ENCODE measurements at places on chromosomes 4 and X.

- no peak for DNase-seq
These were observed 390.1 kb downstream of the PDGFC start for GRCh38 chr4:156581282-156582063.

DNA sequence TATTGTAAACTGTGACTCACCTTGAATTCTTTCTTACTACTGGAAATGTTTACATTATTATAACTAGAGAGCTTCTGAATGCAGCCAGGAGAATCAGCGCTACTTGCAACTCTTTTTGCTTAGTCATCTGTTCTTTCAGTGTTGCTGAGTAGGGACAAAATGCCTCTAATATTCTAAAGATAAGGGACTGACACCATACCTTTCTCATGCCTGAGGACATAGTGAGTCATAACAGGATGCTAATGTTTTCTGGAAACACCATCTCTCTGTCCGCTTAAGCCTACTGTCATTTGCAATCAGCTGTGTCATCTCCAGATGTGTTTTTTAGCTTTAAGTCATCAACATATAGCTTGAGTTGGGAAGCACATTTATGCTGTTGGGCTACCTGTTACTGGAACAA is 108.3 kb downstream of the QRFPR start:
- no peak for DNase-seq

- no peak for DNase-seq
These were observed 353.7 kb upstream of the SLC7A11 start for GRCh38 chr4:138595731-138596460.

DNA sequence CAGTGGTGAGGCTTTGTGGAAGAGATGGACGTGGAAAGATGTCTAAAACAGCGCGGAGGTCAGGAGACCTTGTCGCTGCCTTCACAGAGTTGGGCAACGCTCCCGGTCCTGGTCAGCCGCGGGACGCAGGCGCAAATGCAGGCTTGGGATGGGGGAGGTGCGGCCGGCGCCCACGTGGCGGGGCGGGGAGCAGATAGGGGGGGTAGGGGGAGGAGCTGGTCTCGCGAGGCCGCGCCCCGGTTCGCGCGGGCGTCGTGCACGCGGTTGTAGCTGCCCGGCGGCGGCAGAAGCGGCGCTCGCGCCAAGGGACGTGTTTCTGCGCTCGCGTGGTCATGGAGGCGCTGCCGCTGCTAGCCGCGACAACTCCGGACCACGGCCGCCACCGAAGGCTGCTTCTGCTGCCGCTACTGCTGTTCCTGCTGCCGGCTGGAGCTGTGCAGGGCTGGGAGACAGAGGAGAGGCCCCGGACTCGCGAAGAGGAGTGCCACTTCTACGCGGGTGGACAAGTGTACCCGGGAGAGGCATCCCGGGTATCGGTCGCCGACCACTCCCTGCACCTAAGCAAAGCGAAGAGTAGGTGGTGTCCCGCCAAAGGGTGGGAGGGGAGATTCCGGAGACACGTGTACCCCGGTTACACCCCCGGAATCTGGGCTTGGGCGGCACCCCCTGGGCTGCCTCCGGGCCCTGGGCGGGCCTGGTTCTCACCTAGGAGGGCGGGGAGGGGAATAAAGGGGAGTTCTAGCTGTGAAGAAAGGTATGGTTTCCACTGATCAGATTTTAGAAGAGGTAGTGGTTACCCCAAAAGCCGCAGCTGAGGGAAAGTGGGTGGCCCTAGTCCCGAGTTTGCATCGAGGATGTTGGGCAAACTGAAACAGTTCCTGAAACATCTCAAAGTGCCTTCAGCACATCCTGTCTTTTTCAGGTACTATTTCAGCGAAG is at the start of gene PRDX4:
Gene PRDX4 (plus strand): TSS at position 255 of the 939 bp plus-strand sequence. CDS start 78 bp downstream, at position 333.
- peak; percentile 30 for DNase-seq

DNA sequence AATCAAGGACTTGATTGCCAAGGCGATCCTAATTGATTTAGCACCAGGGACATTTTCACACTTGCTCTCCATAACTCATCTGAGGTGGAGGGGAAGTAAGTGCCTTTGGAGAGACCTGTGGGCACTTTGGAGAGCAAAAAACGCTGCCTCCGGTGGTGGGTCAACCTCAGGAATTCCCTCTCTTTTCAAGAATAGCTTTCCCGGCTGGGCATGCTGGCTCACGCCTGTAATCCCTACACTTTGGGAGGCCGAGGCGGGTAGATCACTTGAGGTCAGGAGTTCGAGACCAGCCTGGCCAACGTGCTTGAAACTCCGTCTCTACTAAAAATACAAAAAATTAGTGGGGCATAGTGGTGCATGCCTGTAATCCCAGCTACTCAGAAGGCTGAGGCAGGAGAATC is 49.2 kb downstream of the PRPS1 start:
- DNase-seq, result no peak

GRCh38 chrX:2928191-2928582 is 952 bp downstream of the ARSD start:
- peak; percentile 19 for DNase-seq

GRCh38 chr4:37667197-37668100 is 18.7 kb downstream of the RELL1 start:
- DNase-seq, result no peak

DNA sequence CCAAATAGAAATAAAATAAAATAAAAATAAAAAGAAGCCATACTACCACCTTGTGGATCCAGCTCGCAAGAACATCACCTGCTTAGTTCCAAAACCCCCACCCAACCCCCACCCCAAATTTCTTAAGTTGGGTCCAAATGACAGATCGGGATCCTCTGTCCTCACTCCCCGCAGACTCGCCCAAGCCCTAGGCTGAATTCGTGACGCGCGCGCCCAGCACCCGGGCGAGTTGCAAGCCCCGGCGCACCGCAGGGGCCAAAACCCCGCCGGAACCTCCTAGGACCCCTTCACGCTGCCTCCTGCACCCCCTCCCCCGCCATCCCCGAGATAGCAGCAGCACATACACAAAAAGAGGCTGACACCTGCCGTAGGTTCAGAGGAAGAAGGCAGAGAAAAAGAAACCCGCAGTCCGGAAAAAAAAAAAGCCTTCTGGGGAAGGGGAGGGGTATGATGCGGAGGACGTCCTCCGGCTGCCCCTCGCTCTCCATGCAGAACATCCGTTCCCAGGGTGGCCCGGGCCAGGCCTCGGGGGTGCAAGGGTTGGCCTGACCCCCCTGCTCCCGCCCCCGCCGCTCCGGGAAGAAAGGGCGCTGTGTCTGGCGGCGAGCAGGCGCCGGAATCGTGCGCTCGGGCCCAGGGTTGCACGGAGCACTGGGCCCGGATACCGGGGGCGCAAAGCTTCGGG is 2.6 kb downstream of the NLGN4X start:
- no peak for DNase-seq

GRCh38 chr4:51844153-51845054 is 1.5 kb downstream of the DCUN1D4 start:
- peak; percentile 76 for DNase-seq

DNA sequence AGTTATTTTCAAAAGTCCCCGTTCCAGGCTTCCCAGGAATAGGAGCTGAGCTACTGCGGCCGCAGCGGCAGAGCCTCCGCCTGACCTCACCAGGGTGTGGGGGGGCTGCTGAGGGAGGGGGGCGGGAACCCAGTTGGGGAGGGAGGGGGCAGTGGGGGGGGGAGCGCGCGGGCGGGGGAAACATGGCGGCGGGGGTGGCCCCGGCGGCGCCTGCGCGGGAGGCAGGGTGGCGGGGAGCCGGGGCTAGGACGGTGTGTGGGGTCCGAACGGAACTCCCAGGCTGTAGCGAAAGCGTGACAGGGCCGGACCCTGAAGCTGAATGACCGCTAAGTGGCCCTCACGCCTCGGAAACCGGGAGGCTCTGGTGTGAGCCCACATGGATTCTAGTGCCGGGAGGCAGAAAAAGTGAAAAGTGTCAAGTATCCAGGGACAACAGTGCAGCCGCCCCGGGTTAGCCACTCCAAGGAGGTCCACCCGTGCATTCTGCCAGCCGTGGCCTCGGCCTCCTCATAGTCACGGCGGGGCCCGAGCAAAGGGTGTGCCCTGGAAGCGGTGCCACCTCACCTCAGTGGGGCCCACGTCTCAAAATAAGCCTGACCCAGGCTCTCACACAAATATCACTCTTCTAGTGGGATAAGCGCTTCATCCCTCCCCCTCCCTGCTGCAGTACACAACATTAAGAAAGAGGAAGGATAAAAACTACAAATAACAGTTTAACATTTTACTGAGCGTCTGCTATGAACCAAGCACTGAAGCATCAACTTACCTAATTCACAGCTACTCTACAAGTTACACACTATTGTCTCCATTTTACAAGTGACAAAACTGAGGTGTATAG is at the start of gene KLHL13:
Gene KLHL13 (minus strand): TSS at position 98 of the 838 bp plus-strand sequence. CDS start 88,337 bp downstream, outside the sequence.
- no peak for DNase-seq

DNA sequence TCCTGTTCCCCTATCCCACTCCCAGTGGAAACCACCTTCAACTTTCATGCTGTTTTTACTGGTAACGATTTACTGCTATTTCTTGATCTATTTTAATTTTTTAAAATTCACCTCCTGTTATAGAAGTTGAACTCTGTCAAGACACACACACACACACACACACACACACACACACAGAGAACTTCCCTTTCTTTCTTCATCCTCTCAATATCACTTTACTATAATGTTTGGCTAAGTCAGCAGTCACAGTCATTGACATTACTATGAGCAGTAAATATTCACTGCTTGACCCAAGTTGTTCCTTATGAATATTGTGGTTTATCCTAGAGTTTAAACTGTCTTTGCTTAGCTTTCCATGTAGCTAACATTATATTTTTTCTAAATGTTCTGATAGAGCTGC is 24.0 kb upstream of the SGMS2 start:
- DNase-seq, result no peak

DNA sequence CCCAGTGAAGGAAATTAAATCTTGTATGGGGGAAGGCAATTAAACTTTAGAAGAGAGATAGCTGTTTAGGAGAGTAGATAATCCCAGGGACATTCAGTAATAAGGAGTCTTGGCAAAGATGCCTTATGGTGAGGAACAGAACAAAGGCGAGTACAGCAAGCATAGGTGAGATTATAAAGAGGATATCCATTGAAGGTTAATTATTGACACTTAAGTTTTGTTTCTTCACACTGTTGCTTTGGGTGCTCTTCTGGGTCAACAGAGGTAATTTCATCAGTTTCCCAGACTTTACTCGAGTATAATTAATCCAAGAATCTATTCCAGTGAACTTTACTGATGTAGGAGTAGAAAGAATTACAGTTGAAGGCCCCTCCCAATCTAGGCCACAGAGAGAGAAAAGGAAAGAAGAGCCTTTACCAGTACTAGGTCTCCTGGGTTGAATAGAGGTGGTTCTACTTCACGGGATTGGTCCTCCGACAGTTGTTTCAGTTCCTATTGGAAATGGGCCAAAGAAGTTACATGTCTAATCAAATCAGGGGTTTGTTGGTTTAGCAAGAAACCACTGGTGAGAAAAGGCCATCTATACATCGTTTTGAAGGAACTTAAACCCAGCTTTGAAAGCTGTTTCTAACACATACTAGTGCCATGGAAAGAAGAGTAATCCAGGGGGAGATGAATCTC is 27.2 kb downstream of the EPGN start:
- DNase-seq, result no peak

GRCh38 chr4:26407476-26407875 is 82.8 kb downstream of the CCKAR start:
- DNase-seq, result no peak

GRCh38 chr4:89300499-89300898 is 7.1 kb downstream of the GPRIN3 start:
- no peak for DNase-seq

DNA sequence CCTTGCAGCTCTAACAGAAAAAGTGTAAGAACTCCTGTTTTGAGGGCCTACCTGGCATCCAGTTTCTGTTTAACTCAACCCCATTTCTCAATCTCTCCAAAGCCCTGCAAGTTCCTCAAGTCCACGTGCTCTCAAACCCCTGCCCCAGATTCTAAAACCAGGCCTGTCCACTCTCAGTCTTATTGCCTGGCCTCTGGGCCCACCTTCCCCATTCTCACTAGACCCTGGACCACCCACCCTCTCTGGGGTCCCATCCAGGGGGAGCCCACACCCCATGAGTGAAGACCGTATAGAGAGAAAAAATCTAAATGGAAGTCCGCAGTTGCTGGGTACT is 58.3 kb downstream of the TLR10 start:
- no peak for DNase-seq

DNA sequence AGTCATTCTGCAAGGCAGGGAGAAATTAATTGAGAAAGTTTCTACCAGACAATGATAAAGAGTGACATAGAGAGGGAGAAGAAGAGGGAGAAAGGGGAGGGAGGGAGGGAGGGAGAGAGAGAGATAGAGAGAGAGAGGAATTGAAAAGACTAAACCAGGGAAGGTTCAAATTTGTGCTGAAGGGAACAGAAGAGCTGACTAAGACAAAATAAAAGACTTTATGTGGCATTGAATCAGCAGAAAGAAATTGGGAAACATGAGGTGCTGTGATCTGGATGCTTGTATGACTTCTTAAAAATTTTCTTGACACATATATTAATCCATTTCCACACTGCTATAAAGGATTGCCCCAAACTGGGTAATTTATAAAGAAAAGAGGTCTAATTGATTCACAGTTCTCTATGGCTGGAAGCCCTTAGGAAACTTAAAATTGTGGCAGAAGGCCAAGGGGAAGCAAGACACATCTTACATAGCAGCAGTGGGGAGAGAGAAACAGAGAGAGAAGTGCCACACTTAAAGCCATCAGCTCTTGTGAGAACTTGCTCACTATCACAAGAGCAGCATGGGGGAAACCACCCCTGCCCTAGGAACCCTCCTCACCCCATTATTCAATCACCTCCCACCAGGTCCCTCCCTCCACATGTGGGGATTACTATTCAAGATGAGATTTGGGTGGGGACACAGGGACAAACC is 13.5 kb upstream of the CXCL6 start:
- no peak for DNase-seq

DNA sequence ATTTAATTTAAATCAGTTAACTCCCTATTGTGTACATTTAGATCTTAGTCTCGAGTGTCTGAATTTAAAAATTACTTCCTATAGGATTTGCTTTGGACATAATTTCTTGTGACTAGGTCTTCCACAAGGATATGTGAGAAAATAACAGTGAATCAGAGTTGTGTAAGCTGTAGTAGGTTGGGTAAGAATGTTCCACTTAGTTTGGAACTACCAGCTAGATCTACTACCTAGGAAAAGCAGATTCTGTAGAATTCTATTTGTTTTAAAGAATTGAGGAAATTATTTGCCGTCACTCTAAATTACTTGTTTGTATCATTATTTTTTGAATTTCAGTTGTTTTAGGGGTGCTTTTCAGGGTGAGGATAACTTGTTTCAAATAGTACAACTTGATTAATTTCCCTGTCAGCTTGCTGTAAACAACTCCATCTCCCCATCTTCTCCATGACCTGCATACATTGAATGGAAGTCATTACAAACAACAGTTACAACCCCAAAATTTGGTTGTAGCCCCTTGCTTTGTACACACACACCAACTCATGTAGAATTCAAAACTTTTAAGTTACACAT is 1.3 kb downstream of the MTHFD2L start:
- DNase-seq, result no peak

GRCh38 chr4:71639380-71639779 is 144.5 kb downstream of the GC start:
- DNase-seq, result no peak

GRCh38 chr4:173522160-173522950 is 7.7 kb downstream of the HAND2 start:
- DNase-seq, result no peak
